NCI-H2029 (cell line): ENCODE measurements at places on chromosomes 6 and 20.
A peak's percentile ranks its signal among the peaks of the same experiment; 100 is the strongest.

GRCh38 chr20:15060265-15061060 lies 723.1 kb upstream of the FLRT3 start:
- DNase-seq, result no peak

GRCh38 chr6:137105375-137105774 lies 60.6 kb upstream of the IL20RA start:
- DNase-seq, result no peak

DNA sequence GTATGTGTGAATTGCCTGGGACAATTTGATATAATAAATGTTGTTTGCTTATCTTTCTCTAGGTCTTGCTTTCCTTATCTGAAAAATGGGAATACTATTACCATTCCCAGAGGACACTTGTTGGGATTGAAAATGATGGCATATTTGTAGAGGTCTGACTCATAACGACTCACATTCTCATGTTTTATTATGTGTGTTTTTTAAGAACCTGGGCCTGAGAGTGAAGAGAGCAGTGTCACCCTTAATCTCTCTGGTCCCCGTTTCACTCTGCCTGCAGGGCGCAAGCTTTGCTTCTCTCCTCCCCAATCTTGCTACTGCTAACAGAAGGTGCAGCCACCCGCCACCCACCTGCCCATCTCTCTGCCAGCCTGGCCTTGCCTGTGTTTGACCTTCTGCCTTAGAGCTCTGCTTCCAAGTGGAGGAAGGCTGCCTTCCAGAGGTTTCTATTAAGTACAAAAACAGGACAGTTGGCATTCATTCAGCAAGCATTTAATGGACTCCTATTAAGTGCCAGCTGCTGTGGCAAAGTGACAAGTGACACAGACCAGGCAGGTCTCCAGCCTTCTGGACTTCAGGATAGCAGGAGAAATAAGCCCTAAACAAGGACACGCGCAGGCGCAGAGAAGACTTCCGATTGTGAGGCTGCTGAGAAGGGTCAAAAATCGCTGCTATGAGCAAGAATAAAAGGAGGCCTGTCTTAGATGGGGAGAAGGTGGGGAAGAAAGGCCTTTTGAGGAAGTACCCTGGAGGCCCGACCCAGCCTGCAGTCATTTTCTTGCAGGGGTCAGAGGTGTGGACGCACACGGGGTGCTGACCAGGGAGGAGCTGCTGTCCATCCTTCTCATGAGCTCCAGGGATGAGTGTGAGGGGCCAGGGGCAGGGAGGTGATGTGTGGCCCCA lies 112.5 kb downstream of the JPH2 start:
- DNase-seq, result peak; percentile 32

DNA sequence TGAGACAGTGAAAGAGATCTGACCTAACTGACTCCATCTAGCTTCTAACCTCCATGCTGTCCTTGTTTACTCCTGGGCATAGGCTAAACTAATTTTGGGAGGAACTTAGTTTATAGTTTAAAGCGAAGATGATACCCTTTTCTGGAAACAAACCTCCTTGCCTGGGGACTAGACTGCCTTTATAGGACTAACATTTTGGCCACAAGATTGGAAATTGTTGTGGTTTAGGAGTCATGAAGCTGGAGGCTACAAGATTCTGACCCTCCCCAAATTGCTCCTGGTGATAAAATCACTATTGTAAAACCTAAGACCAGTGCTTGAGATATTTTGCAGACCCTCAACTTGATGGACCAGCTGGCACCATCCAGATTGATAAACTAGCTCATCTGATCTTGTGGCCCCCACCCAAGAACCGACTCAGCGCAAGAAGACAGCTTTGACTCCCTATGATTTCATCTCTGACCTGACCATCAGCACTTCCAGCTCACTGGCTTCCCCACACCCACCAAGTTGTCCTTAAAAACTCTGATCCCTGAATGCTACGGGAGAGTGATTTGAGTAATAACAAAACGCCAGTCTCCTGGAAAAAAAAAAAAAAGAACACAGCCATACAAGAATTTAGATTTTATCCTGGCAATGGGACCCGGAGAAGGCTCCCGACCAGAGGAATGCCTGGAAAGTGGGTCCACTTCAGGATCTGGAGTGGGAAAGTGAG lies 63.0 kb downstream of the ABHD12 start:
- DNase-seq, result no peak

DNA sequence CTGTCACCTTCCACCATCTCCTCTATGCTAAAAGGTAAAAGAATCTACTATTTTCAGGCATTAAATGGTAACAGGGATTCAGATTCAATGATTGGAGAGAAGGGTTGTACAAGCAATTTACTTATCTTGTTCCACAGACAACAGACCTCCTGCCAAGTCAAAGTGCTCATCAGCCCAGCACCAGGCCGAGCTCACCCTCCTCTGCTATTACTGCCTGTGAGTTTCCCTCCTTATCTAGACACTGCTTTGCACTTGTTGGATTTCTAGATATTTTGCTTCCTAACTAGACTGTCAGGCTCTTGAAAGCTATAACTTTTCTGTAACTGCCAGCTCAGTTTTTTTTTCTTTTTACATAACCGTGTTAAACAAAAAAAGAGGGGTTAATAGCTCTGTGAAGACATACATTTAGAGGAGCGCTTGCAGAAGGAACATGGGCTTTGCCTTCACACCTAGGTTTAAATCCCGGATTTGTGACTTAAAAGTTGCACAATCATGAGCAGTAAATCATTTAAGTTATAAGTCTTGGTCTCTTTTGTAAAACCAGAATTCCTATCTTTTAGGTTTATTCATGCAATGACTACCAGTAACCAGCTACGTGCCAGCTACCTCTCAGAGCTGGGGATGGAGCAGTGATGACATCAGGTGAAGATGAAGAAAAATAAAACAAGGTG lies 1.1 kb upstream of the FAM162B start:
- DNase-seq, result no peak

DNA sequence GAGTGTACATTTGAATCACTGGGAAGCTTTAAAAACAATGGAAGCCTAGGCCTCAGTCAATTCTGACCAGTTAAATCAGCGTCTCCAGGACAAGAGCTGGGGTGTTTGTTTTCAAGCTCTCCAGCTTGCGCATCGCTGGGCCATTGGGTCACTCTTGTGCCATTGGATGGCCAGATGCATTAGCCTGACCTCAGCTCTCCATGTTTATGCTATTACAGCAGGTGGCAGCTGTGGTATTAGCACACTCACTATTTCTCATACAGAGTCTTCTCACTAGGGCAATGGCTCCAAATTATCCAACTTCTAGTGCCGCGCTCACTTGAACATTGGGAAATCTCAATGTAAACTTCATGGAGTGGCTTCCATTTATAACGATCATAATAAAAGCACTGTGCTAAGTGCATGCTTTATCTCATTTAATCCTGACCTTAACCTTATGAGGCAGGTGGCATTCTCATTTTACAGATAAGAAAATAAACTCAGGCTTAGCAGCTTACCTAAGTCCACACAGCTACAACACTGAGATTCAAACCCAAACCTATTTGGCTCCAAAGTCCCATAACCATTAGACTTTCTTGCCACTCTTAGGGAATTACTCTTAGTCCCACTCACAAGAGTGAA lies 108.8 kb downstream of the PPP1R14C start:
- peak; percentile 5 for DNase-seq

DNA sequence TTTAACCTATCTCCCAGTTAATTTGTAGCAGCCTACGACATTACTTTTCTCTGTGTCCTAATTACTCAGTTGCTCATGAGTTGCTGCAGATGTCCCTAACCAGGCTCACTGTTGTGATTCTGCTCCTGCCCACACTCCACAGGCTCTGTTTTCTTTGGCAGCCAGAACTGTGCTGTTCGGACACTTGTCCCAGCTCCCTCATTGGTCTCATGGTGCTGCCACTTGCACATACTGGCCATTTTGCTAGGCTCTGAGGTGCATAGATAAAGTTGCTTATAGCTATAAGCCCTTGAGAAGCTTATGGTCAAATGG lies 55.0 kb downstream of the NOX3 start:
- DNase-seq, result no peak

DNA sequence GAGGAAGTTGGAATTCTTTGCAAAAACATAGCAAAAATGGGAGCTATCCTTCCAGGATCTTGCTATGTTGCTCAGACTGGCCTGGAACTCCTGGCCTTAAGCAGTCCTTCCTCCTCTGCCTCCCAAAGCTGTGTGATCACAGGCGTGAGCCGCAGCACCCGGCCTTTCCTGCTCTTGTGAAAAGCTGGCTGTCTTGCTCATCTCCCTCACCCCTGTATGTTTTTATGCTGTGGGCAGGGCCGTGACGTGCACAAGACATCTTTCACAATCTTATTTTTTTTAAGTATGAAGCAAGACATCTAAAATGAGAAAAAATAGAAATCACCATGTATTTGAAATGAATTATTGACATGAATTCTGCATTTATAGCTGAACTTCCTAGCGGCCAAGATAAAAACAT lies 110.4 kb downstream of the SAMD5 start:
- no peak for DNase-seq

- peak; percentile 35 for DNase-seq
Observed at GRCh38 chr6:106630366-106630765, 988 bp downstream of the QRSL1 start.

DNA sequence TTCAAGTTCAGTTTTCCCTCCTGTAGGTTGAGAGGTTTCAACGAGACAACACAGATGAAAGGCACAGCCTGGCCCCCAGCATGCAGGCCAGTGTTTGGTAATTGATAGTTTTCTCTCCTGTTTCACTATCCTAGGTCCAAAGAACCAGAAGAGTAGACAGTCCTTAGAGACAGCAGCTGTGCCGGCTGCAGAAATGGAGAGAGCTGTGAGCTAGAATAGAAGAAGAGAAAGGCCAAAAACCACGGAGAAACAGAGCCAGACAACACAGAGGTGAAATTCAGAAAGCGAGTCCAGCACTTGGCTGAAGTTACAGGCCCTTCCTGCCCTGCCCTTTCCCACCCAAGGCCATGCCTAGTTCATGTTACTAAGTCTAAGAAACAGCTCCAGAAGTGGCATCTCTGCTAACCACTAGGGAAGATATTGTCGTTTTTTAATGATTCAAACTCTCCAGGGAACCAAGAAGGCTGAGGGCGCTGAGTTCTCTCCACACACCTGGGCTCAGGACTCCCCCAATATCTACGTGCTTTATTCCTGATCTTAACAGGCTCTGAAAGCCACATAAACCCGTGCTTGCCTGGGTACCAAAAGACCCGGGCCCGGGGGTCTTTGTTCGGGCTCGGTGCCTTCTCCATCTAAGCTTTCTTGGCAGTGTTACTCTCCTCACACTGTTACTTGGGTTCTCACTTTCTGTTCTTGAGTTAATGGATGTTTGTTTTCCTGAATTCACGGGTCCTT lies 16.5 kb upstream of the RBPJL start:
- no peak for DNase-seq
